ENCODE measurements at places on chromosomes 5 and 9. TPM values are rescaled to one million over a fixed set of nuclear protein-coding genes. Genes with fewer than 3 reads are reported as not detected.

PPIC gene
- total RNA-seq = 27.6 TPM

IRX2 gene
- total RNA-seq = not detected

NRG2 gene
- total RNA-seq = 3.3 TPM

ZNF484 gene
- total RNA-seq = 17.3 TPM

OR1N1 gene
- not detected for total RNA-seq

SELENOP gene
- 323 TPM for total RNA-seq

ASB6 gene
- 14.9 TPM for total RNA-seq

DNA sequence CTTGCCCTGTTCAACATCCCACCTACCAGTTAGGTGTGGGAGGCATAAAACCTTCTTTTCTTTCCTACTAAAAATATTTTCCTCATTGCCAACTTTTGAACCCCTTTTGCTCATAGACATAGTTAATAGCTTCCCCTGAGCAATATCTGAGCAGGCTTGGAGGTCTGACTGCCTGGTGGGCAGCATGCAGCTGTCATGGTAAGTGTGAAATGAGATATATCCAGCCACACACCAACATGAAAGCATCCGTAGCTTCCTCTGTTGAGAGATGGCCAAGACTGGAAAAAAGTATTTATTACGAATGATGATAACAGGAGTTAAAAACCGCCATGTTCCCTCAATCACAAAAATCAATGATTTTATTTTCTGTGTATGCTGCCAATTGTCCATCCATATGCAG lies 190.1 kb downstream of the TMEM38B start:
- H3K27me3 ChIP-seq = no peaks in the 10 kb centered on the region
- no peak for DNase-seq
- H3K4me1 ChIP-seq = no peaks in the 10 kb centered on the region

GRCh38 chr9:91445135-91445534 lies 21.5 kb upstream of the NFIL3 start:
- no peak for DNase-seq
- no peaks in the 10 kb centered on the region for H3K36me3 ChIP-seq
- H3K4me3 ChIP-seq = no peak overlapping the region

DNA sequence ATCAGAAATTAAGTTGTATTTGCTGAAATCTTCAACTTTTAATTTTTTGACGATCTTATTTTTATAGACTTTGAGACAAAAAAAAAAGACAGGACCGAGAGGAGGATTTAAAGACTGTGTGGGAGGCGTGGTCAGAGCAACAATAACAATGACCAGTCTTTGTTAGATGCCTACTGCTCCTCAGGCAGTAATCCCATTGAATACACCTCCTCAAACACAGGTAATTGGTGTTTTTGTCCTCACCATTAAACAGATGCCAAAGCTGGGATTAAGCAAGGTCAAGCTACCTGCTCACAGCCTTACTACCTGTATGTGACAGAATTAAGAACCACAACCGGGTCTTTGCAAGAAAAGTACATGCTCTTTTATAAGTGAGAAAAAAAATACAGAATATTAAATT lies 233.3 kb upstream of the GRAMD2B start:
- no peaks in the 10 kb centered on the region for H3K36me3 ChIP-seq
- no peak overlapping the region for H3K27ac ChIP-seq
- H3K4me1 ChIP-seq = no peaks in the 10 kb centered on the region
- H3K4me3 ChIP-seq = no peak overlapping the region

- DNase-seq = no peak
- H3K4me1 ChIP-seq = no peaks in the 10 kb centered on the region
- H3K36me3 ChIP-seq = no peaks in the 10 kb centered on the region
- no peak overlapping the region for H3K4me3 ChIP-seq
Measured at GRCh38 chr5:169973056-169973455, 7.2 kb downstream of the INSYN2B start.

- no peaks in the 10 kb centered on the region for H3K36me3 ChIP-seq
- no peak overlapping the region for H3K4me3 ChIP-seq
- DNase-seq = no peak
- H3K27me3 ChIP-seq = no peaks in the 10 kb centered on the region
Measured at GRCh38 chr5:16992444-16992843, 56.4 kb upstream of the MYO10 start.

DNA sequence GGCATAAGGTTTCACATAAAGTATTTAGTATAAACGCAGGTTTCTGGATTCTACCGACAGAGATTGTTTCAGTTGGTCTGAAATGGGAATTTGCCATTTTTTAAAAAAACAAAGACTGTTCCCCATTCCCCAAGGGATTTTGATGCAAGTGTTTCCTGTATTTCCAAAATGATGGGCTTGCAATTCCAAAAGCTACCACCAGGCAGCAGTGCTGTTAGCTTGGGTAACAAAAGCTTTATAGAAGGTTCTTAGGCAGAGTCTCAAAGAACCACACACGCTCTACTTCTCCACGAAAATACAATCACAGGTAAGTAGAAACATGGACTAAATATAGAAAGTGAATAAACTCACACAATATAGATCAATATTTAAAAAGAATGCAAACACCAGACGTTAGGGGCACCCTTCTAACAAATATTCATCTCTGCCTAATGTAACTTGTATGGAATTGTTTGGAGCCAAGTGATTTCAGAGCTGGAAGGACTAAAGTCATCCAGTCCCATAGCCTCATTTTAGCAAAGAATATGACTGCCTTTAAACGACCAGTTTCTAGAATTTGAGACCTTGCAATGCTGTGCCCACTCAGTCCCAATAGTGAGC lies 154.3 kb downstream of the SPOCK1 start:
- H3K36me3 ChIP-seq = no peaks in the 10 kb centered on the region
- no peaks in the 10 kb centered on the region for H3K4me1 ChIP-seq
- no peak overlapping the region for H3K4me3 ChIP-seq
- H3K27me3 ChIP-seq = no peaks in the 10 kb centered on the region

DNA sequence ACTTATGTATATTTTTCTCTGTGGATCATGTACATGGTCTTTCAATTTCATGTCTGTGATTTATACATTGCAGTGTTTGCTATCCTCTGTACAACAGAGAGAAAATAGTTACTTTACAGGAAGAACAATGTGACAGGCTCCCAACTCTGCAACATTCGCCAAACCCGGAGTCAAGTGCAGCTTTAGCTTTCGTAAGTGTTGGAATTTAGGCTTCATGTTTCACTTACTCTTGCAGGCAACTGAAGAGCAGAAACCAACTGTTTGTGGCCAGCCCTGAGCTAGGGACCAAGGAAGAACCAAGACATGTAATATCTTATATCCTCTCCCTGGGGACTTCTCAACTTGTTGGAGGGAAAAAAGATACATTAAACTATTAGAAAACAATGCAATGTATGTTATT lies 147.9 kb downstream of the C5orf15 start:
- H3K4me3 ChIP-seq = no peak overlapping the region
- H3K27ac ChIP-seq = no peak overlapping the region
- H3K36me3 ChIP-seq = no peaks in the 10 kb centered on the region

DNA sequence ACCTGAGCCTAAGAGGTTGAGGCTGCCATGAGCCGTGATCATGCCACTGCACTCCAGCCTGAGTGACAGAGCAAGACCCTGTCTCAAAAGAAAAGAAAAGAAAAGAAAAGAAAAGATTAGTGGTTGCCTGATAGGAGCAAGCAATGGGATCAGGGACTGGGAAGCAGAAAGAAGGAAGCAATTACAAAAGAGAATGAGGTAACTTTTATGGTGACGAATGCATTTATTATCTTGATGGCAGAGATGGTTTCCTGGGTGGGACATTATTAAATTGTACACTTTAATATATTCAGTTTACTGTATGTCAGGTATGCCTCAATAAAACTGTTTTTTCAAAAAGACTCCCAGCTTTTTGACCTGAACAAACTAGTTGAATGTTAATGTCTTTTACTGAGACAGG lies 7.5 kb upstream of the PFDN1 start:
- no peaks in the 10 kb centered on the region for H3K36me3 ChIP-seq
- H3K27ac ChIP-seq = no peak overlapping the region
- peaks cover 14% of the 10 kb centered on the region for H3K4me1 ChIP-seq

DNA sequence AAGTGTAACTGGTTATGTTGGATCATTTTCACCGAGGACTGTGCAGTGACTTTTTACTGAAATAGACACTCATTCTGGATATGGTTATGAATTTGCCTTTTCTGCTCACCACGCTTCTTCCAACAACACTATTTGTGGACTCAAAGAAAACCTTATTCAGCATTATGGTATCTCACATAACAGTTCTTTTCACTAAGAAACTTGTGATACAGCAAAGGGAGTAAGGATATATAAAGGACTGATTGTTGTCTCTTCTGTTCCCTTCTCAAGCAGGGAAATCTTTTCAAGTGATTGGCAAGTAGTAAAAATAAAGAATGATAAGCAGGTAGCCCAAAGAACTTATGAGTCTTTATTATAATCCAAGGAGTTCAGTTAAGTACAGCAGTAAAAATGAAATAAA lies 131.5 kb upstream of the SV2C start:
- no peak overlapping the region for H3K27ac ChIP-seq
- peaks cover 8% of the 10 kb centered on the region for H3K4me1 ChIP-seq
- H3K4me3 ChIP-seq = no peak overlapping the region
- H3K27me3 ChIP-seq = no peaks in the 10 kb centered on the region
- H3K36me3 ChIP-seq = no peaks in the 10 kb centered on the region
- no peak for DNase-seq

- H3K27me3 ChIP-seq = no peaks in the 10 kb centered on the region
- H3K27ac ChIP-seq = no peak overlapping the region
- no peaks in the 10 kb centered on the region for H3K36me3 ChIP-seq
- H3K4me1 ChIP-seq = no peaks in the 10 kb centered on the region
- H3K4me3 ChIP-seq = no peak overlapping the region
Measured at GRCh38 chr5:92923885-92924284, 657.1 kb downstream of the NR2F1-AS1 start.

DNA sequence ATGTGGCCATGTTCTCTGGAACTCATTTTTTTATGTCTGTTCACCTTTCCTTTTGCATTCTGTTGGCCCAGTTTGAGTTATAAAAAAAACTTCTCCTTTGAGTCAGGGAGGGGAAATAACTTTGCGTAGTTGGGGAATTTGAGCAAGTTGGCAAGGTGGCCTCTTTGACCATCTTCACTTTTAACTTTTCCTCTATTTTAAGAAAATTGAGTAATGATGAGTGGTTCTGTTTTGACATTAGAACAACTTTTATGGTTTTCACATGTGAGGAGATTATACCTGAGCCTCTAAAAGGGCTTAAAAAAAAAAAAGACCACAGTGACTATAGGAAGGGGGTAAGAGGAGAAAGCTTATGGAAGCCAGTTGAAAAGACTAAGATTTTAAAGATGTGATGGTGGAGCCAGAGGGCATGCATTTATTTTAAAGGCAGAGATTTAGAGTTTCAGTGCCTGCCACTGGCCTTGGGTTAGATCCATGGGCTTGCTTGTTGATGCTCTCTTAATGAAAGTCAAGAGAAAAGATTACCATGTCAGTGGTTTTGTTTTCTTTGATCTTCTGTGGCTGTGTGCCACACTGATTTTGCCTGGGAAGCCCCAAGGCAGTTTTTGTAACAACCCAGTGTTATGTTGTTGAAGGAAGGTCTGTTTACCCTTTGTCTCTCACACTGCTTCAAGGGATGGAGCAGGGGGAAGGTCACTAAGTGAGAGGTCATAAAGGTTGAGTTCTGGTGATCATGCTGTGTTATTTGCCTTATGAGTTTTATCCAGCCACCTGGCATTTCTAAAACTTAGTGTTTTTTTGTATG lies 219.7 kb upstream of the CD180 start:
- H3K4me3 ChIP-seq = no peak overlapping the region
- peak overlapping the region; percentile 9 for H3K27ac ChIP-seq
- H3K27me3 ChIP-seq = no peaks in the 10 kb centered on the region

DNA sequence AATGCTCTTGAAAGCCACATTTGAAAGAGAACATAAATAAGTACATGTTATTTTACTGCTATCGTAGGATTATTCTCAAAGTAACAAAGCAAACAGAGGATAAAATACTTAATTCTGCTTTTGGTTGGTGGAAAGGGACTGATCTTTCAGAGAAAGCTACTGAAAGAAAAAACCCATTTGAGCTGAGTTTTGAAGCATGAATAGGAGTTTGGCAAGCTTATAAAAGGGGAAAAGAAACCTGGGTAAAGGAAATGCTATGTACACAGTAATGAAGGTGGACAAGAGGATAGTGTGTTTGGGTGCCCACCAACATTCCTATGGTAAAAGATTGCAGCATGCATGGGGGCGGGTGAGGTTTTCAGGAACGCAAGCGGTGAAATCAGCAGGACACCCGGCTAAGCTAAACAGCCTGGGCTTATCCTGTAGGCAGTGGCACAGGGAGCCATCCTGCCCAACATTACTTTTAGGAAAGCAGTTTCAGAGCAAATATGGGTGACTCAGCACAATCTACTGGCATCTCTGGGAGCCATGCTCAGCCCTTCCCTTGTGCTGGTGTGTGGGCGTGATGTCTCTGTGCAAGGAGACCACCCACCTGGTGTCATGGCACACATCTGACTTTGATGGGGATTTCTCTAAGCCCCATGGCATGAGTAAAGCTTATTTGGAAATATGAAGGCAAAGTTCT lies 673.9 kb upstream of the KLF4 start:
- no peaks in the 10 kb centered on the region for H3K4me1 ChIP-seq
- H3K27me3 ChIP-seq = no peaks in the 10 kb centered on the region
- H3K36me3 ChIP-seq = no peaks in the 10 kb centered on the region
- no peak overlapping the region for H3K4me3 ChIP-seq
- H3K27ac ChIP-seq = no peak overlapping the region

DNA sequence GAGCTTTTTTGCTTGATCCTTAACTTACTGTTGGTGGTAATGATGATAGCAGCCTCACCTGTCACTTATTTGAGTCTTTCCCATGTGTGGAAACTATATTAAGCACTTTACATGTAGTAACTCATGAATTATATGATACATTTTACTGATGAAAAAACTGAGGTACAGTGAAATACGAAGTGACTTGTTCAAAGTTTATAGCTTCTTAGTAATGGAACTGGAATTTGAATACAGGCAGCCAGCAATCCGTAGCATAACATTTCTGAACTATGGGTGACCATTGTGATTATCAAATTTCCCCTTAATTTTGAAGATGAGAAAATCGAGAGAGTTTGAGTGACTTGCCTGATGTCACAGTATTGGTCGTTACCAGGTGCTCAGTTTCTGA lies 17.3 kb downstream of the SCAMP1 start:
- peaks cover 13% of the 10 kb centered on the region for H3K4me1 ChIP-seq
- no peak overlapping the region for H3K27ac ChIP-seq
- H3K4me3 ChIP-seq = no peak overlapping the region
- DNase-seq = no peak
- no peaks in the 10 kb centered on the region for H3K27me3 ChIP-seq

DNA sequence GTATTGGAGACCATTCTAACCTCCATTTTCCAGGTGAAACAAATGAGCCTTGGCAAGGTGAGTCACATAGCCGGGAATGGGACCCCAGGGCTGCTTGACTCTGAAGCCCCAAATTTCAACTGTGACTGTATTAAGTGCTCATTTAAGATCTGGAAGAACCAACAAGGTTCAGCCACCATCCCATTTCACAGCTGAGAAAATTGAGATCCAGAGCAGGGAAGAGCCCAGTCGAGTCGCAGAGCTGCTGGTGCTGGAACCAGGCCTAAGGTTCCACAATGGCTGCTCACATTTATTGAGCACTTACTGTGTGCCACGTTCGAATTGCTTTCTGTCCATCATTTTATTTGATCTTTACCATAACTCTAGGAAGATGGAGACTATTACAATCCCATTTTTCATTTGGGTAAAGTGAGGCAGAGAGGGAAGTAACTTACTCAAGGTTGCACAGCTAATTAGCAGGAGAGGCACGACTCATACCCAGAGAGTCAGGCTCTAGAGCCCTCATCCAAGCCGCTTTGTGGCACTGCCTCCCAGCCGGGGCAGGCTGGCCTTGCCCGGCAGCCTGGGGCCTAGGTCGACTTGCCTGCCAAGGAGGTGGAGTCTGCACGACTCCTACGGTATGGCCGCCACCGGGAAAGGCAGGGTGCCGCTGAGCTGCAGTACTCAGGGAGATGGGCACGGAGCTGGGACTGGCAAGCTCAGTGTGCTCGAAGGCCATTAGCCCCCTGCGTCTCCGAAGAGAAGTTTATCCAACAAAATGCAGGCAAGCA lies 4.3 kb upstream of the NTNG2 start:
- no peak overlapping the region for H3K4me3 ChIP-seq
- H3K36me3 ChIP-seq = no peaks in the 10 kb centered on the region
- H3K27me3 ChIP-seq = no peaks in the 10 kb centered on the region
- DNase-seq = no peak
- H3K4me1 ChIP-seq = peaks cover 13% of the 10 kb centered on the region
- H3K27ac ChIP-seq = no peak overlapping the region
